Activated T-helper 17 cell treated with anti-CD3 and anti-CD28 coated beads, Interleukin-2, amount 50 U/mL, for 72 hours (primary cell): ENCODE measurements at places on chromosomes 3 and 15.

DNA sequence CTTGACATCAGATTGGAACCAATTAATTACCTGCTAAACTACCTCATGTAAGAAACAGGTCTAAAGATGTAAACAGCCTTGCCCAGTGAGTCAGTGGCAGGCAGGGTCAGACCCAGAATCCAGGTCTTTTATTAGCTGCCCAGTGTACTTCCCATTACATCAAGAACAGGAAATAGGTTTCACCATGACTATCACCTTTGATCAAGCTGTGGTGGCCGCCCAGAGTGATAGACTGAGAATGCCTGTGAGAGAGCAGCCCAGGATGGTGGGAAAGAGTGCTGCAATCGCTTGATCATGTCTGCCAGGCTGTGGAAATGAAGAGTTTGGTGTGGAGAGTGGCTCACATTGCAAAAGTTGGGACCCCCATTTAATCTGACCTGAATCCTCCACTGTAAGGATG, 61.3 kb upstream of the PIAS1 start:
- ATAC-seq: no peak

DNA sequence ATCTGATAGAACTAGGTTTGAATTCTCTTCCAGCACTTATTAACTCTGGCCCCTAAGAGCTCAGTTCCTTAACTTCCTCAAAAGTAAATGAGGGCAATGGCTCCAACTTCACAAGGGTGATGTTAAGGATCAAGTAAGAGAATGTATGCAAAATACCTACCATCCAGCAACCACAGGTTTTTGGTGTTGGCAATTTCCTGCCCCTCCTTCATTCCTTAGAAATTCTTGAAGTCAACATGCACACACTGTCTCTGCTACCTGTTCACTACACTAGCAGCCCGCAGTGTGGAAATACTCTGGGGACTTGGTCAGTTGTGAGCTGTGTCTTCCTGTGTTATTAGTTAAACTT, 5.0 kb downstream of the ZBED2 start:
- ATAC-seq: no peak

DNA sequence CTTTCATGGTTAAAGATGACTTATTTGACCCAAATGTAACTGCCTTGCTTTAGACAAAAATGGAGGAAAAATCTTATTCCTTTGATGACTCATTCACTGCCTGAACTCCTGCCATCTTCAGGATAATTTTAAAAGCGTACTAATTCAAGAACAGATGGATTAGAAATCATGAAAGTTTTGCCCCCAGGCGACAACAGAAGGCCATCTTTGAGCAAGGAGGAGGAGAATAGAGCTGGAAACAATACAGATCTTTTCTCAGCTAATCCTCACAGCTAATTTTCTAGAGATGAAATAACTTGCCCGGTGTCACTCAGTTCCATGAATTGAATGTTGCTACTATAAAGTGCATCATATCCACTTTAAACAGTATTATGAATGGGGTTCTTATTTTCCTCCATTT, 324.7 kb upstream of the RARB start:
- no peak for ATAC-seq

GRCh38 chr3:188220097-188220788, 66.3 kb downstream of the LPP start:
- no peak for ATAC-seq

GRCh38 chr3:138114431-138114918, 933 bp downstream of the DZIP1L start:
- ATAC-seq: no peak

- ATAC-seq: peak; percentile 43
These were observed 29.5 kb upstream of the VEPH1 start for GRCh38 chr3:157532529-157533297.

GRCh38 chr15:58761010-58761388, 10.1 kb upstream of the MINDY2 start:
- ATAC-seq: peak; percentile 38

DNA sequence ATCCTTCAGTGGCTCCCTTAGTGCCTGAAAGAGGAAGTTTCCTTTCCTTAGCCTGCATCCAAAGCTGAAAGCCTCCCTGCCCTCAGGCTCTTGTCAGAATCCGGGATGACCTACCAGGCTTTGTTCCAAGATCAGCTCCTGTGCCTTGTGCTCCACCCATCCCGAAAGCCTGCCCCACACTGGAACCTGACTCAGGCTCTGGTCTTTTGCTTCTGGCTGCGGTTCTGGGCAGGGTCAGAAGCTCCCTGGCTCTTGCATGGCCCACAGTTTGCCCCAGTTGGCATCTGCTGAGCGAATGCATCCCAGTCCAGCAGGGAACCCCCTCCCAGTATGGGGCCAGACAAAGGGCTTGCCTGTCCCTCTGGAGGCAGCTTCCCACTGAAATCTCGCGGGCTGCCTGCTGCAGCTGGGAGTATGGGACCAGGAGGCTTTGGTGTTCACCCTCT, 25.9 kb upstream of the KIF23 start:
- ATAC-seq: no peak

GRCh38 chr3:84165328-84165727, 793.5 kb upstream of the CADM2 start:
- ATAC-seq: no peak

- no peak for ATAC-seq
These were observed 120.7 kb downstream of the CMSS1 start for GRCh38 chr3:99938270-99938911.

DNA sequence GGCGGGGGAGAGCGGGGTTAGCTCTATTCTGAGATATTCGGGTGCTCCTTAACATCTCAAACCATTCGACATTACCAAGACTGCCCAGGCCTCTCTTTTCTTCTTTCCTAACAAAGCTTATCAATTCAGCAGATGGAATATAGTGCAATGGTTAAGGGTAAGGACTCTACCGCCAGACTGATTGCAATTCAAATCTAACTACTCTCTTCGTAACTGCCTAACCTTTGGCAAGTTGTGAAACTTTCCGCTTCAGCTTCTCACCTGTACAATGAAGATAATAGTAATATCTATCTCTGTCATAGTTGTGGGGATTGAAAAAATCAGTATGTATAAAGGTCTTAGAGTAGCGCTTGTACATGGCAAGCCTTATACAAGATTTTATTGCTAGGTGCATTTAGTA, 972 bp downstream of the UBA5 start:
- peak; percentile 5 for ATAC-seq
